Stimulated activated CD4-positive, alpha-beta T cell treated with anti-CD3 and anti-CD28 coated beads, Interleukin-15, amount 100 ng/mL, for 48 hours (primary cell): ENCODE measurements at places on chromosomes 1 and 21.

- no peak for DNase-seq
These were observed 16.0 kb upstream of the LRRC7 start for GRCh38 chr1:69551476-69552324.

DNA sequence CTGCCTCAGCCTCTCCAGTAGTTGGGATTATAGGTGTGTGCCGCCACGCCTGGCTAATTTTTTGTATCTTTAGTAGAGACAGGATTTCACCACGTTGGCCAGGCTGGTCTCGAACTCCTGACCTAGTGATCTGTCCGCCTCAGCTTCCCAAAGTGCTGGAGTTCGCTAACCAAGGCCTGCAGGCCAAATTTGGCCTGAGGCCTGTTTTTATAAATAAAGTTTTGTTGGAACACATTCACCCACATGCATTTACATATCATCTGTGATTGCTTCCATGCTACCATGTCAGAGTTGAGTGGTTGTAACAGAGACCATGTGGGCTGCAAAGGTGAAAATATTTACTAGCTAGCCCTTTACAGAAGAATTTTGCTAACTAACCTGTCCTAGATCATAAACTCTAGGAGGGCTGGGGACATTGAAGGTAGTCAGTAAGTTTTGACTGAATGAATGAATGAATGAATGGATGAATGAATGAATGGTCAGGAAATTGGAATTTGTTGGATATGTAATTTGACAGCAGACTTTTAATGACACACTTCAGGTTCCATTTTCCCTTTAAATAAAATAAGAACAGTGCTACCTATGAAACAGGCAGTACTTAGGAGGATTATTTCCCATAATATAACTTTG lies 38.4 kb downstream of the ROR1 start:
- DNase-seq, result no peak

GRCh38 chr1:36128126-36128904 lies 3.3 kb upstream of the COL8A2 start:
- DNase-seq, result no peak

- no peak for DNase-seq
These were observed 1.2 kb downstream of the MCM3AP start for GRCh38 chr21:46284077-46284644.

DNA sequence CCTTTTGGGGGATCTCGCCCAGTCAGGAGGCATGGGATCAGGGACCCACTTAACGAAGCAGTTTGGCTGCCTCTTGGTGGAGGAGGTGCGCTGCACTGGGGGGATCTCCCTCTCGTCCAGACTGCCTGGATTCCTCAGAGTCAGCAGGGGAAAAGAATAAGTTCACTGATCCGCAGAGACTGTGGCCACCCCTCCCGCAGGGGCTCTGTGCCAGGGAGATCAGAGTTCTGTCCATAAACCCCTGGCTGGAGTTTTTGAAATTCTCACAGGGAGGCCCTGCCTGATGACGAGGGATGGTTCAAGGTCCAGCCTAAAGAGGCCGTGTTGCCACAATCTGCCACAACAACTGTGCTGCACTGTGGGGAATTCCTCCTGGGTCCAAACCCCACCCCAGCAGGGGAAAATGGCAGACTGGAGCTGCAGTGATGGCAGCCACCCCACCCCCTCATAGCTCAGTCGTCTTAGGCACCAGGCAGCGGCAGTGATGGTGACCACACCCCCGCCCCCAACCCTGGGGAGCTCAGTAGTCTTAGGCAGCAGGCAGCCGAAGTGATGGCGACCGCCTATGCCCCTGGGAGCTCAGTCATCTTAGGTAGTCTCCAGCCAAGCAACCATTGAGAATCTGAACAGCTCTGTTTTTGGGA lies 273.8 kb upstream of the USP25 start:
- DNase-seq, result no peak

DNA sequence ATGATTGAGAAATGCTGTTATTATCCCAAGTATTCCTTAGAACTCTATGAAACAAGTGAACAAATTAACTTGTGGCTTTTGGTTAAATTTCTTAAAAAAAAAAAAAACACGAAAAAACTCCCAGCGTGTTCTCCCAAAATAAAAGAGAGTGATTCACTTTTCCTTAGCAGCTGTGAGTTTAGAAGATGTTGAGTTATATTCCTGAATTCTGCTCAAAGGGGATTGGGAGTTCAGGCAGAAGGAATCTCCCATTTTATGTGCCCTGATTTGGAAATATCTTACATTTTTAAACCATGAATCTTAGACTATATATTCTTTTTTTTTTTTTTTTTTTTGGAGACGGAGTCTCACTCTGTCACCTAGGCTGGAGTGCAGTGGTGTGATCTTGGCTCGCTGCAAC lies 34.3 kb downstream of the SMG7 start:
- DNase-seq, result no peak

- no peak for DNase-seq
These were observed 33.4 kb upstream of the OSBPL9 start for GRCh38 chr1:51583532-51583931.

GRCh38 chr1:65165269-65165993 lies 17.4 kb downstream of the AK4 start:
- no peak for DNase-seq

DNA sequence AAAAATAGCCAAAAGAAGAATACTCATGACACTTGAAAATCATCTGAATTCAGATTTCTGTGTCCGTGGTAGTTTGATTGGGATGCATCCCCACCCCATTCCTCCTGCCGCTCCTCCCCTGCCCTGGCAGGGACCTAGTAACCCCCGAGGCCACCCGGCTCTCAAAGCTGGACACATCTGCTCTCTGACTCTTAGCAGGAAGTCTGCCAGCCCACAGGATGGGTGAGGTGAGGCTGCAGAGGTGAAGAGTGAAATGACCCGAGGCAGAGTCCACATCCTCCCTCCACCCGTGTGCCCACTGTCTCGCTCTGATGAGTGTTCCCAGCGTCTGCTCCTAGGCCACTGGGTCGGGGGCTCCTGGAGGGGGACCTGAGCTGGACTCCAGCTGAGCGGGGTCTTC lies 308.5 kb upstream of the VAMP3 start:
- DNase-seq, result no peak
